NCI-H187 (cell line): ENCODE measurements at places on chromosomes 6 and 20.

DNA sequence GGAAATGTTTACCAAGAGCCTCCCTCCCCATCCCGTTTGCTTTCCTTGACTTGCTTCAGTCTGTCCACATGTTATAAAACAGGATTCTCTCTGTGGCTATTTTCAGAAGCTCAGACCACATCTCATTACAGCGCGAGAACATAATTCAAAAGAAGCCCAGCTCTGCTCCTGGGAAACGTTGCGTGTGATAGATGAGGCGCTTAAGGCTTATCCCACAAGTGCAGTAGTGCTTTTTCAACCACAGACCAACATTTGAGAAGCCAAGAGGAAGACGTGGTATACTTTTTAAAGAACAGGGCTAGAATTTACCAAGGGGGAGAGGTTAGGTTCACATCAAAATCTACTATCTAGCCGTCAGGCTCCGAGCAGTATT is 239.5 kb downstream of the SLC24A3 start:
- DNase-seq = no peak

GRCh38 chr20:13017883-13018535 is 9.2 kb downstream of the SPTLC3 start:
- no peak for DNase-seq

DNA sequence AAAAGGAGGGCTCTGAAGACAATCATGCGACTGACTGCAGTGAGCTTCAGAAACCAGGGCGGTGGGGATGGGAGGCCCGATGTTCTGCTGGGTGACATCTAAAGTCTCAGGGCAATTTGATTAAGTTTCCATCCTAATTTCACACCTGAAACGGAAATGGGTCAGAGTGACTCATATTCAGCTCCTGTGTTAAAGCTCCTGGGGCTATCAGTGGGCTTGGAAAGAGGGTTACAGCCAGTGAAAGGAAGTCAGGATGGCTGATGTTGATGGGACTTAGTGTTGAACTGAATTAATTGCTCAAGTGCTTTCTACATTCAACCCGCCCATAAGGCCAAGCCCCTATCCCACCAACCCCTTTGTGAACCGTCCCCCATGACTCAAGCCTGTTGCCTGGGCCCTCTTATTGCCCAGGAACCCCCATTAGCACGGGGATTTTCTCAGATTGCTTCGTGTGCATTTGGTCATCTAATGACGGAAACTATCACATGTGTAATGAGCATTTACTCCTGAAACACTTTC is 47.1 kb upstream of the TBC1D7 start:
- DNase-seq = no peak

- peak; percentile 59 for DNase-seq
These were observed 478.4 kb upstream of the SOX4 start for GRCh38 chr6:21115111-21115510.

GRCh38 chr6:81253821-81254220 is 498.7 kb downstream of the TENT5A start:
- DNase-seq = no peak

DNA sequence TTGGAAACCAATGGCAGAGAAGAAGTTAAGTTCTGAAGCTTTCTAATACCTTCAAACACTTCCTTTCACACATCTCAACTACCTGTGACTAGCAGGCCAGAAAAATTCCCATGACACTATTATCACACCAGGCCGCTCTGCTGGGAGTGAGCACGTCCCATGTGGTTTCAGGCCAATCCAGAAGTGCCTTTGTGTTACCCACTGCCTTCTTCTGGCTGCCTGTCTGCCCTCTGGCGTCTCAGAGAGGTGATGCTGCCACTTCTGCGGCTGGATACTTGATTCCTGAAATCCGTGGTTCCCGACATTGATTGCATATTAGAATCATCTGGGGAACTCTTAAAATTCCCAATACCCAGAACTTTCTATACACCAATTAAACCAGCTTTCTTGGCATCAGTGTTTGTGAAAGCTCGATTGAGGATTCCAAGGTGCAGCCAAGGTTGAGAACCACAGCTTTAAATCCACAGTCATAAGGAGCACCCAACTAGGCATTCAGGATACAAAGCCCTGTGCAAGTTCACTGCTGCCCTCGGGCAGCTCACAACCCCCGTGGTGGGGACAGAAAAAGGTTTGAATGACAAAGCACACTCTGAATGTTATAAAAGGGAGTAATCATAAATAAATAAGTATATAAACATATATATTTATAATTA is 65.6 kb downstream of the STMND1 start:
- DNase-seq = no peak

DNA sequence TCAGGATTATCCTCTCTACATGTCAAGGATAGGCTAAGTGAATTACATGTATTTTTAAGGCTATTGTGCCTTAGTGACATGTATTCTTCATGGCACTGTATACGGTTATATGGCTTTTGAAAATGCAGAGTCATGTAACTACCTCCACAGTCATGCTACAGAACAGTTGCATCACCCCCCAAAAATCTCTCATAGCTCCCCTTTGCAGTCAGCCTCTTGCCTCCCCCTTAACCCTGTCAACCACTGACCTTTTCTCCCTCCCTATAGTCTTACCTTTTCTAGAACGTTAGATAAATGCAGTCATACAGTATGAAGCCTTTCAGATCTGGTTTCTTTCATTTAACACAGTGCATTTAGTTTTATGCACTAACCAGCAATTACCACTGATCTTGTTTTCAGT is 10.3 kb upstream of the RNF24 start:
- DNase-seq = no peak

- DNase-seq = no peak
These were observed 3.1 kb downstream of the RAMACL start for GRCh38 chr6:166583230-166583965.

GRCh38 chr6:15374119-15374518 is 128.2 kb downstream of the JARID2 start:
- no peak for DNase-seq

DNA sequence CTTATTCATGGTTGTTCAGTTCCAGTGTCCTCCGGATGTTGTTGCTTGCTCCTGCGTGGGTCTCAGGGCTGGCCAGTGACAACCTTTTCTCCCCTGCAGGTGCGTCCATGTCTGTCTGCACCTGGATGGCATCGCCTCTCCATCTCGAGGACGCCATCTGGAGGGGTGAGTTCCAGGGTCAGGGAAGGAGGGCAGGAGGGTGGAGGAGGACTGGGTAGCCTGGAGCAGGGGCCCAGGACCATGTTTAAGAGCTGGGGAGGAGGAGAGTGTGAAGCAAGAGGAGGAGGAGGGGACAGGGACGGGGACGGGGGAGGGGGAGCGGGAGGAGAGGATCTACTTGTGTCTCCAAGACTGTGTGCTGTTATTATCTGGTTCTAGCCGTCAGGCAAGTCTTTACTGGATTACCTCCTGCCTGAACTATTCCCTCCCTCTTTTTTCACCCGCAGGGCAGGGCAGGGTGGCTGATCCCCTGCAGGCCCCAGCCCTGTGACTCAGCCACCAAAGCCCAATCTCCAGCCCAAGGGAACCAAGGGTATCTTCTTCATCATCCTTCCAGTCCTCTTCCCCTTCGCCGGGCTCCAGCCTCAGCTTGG is 32.2 kb upstream of the TULP1 start:
- no peak for DNase-seq

DNA sequence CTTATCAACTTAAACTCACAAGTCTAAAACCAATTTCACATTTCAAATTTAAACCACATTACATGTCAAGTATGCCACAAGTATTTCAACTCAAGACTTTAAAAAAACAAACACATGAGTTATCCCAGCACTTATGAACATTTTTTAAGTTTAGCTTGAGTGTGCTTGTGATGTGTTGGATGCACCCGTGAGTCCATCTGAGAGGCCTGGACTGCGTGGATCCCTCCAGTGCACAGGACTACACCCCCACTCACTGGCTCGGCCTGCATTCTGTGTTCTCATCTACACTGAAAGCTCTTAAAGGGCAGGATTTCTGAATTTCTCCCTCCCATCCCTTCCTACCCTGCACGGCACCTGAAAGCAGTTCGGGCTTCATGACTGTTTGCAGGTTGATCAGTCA is 128.8 kb upstream of the CD93 start:
- no peak for DNase-seq

DNA sequence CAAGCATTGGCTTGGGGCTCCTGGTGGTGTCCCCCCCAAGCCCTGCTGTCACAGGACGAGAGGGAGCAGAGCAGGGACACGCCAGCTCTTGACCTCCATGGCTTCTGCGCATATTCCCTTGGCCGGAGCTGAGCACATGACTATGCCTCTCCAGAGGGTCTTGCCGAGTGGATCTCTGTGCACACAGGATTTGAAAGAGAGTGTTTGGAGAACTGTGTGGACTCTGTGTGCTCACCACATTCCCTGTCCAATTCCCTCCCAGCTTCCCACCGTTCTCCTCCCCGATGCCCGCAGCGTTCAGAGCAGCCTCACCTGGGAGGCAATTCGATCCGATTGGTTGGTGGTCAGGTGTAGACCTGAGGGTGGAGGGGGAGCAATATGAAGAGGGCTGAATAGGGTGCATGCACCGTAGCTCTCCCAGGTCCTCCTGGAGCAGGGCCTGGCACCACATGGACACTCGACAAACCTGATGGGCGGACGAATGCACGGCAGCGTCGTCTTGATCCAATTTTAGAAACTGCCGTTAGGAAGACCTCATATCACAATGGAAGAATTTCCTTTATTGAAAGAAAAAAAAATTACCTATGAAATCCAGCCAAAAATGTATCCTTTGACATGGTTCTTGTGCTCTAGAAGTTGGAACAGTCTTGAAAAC is 287.8 kb downstream of the CDH4 start:
- no peak for DNase-seq

GRCh38 chr6:24867104-24867703 is 68.5 kb upstream of the ARMH2 start:
- DNase-seq = no peak

DNA sequence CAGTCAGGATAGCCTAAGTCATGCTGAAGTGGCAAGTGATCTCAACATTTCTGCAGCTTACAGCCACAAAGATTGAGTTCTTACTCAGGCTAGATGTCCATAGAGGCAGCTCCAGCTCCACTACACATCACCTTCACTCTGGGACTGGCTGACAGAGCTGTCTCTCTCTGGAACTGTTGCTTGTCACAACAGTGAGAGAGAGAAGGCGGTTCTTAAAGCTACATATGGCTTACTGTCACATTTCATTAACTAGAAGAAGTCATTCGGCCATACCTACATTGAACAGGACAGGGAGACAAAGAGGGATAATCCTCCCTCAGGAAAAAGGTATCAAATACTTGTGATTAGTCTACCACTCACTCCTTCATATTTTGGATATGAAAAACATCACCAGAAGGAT is 914.9 kb upstream of the FLRT3 start:
- no peak for DNase-seq

DNA sequence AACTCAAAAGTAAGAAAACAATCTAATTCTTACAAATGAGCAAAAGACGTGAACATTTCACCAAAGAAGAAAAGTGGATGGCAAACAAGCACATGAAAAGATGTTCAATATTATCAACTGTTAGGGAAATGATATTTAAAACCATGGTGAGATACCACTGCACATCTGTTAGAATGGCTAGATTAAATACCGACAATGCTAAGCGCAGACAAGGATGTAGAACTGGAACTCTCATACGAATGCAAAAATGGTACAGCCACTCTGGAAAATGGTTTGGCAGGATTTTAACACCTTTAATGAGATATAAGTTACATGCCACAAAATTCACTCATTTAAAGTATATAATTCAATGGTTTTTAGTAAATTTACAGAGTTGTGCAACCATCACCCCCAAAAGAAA is 44.6 kb upstream of the NFATC2 start:
- DNase-seq = no peak

GRCh38 chr6:139156551-139156950 is 21.7 kb downstream of the HECA start:
- no peak for DNase-seq

DNA sequence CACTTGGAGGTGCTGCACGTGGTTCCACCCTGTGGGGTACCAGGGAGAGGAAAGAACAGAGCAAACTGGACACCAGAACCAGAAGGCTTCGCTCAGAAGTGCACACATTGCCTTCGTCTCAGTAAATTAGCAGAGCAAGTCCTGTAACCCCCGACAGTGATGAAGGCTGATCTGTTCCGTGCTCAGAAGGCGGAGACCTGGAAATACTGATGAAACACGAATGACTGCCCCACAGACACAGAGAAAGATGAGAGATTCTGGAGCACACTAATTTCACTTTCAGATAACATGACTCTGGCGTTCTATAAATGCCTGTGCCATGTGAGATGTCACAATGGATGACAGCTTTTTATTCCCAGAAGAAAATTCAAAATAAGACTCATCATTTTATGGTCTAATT is 44.2 kb upstream of the CCR6 start:
- DNase-seq = no peak

DNA sequence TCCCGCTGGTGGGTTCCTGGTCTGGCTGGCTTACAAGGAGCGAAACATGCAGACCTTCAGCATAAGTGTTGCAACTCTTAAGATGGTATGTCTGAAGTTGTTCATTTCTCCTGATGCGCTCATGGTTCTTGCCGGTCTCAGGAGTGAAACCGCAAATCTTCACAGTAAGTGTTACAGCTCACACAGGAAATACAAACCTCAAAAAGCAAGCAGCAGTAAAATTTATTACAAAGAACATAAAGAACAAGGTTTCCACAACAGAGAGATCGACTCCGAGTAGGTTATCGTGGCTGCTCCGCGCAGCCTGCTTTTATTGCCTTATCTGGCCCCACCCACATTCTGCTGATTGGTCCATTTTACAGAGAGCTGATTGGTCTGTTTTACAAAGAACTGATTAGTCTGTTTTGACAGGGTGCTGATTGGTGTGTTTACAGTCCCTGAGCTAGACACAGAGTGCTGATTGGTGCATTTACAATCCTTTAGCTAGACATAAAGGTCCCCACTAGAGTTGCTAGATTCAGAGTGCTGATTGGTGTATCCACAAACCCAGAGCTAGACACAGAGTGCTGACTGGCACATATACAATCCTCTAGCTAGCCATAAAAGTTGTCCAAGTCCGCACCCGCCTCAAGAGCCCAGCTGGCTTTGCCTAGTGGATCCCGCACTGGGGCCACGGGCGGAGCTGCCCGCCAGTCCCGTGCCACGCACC is 39.2 kb downstream of the TRIM27 start:
- no peak for DNase-seq

- no peak for DNase-seq
These were observed 1.4 kb downstream of the SRC start for GRCh38 chr20:37347347-37347823.

GRCh38 chr6:42819803-42820511 is 38.1 kb downstream of the BICRAL start:
- no peak for DNase-seq
